Cortex of kidney (tissue), 1 donor: ENCODE measurements at places on chromosomes 16 and 17.

GRCh38 chr17:35212668-35213067 is 18.5 kb upstream of the SLC35G3 start:
- DNase-seq, result no peak

GRCh38 chr16:886802-887731 is 83.7 kb downstream of the LMF1 start:
- DNase-seq, result no peak

DNA sequence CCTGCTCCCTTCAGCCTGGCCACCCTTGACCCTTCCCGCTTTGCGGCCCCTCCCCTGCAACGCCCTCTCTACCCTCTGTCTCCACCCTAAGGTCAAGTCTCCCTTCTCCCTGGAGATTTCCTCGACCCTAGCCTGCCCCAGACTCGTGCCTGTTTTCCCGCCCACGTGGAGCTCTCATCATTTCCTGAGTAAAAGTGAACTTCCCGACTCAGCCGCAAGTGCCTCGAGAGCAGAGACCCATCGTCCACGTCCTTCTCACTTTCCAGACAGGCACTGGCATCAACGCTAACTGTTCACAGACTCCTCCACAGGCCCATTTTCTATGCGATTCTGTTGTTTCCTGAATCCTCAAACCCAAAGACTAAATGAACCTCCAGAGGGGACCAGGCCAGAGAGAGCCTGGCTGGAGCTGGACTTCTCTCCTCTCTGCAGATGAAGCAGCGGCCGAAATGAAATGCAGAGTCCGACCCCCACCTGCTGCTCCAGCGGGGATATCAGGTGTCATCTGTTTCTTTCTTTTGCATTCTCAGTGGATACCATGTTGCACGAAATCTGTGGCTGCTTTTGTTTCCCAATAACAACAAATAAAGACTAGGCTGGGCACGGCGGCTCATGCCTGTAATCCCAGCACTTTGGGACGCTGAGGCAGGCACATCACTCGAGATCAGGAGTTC is 52.5 kb downstream of the RTN4RL1 start:
- DNase-seq, result no peak

- DNase-seq, result no peak
Observed at GRCh38 chr17:44277976-44278375, 10.0 kb upstream of the SLC4A1 start.

DNA sequence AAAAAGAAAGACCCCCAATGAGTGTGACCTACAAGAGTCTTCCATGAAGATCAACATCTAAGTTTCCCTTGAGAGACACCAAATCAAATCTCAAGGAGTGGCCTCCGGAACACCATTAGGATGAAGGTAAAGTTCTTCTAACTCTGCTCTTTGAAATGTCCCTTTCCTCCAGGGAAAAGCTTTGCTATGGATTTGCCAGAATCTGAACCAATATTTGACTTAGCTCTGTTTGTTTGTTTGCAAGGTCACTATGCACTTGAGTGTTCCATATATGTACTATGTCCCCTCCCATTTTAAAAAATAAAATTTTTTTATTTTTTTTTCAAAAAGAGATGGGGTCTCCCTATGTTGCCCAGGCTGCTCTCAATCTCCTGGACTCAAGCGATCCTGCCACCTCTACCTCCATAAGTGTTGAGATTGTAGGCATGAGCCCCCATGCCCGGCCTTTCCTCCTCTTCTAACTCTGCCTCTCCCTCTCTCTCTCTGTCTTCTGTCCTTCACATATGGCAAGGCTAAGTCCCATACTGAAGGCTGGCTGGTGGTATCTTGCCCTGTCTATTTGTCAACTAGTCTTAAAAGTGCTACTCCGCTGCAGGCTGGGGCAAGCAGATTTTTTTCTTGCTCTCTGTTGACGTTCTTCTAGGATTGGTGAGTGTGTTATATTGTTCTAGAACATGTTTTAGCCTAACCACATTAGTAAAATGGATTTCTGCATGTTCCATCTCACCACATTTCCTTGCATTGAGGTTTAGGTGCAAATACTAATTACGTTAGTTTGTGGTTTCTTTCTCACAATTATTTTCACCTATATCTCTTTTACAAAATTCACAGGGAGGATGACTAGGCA is 276.7 kb upstream of the DYNLRB2 start:
- no peak for DNase-seq

DNA sequence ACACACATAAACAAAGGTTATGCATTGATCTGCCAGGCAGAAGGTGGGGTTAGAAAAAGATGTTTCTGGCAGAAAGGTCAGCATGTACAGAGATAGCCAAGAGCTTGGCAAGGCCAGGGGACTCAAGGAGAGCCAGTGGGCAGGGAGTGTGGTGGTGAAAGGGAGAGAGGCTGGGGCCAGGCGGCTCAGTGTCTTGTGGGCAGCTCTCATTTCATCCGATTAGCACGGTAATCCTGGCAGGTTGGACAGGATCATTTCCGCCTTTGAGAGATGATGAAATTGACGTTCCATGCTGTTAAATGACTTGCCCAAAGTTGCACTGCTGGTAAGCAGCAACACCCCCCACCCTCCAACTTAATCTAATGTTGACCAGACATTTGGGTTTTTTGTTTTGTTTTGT is 3.6 kb downstream of the CHD9 start:
- DNase-seq, result no peak

DNA sequence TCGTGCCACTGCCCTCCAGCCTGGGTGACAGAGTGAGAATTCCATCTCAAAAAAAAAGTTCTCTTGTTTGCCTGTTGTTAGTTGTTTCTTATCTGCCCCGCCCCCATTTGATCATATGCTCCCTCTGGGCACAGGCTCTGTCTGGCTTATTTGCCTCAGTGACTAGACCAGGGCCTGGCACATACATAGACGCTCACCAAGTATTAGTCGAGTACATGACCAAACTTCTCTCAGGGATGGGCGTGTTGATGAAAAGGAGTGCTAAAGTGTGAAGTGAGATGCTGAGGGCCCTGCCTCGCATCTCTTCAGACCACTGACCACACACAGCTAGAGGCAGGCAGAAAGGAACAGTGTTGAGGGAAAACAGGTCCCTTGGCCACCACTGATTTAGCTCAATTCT is 3.3 kb upstream of the HELZ start:
- DNase-seq, result no peak

GRCh38 chr17:42040818-42041217 is 9.6 kb downstream of the C17orf113 start:
- no peak for DNase-seq

DNA sequence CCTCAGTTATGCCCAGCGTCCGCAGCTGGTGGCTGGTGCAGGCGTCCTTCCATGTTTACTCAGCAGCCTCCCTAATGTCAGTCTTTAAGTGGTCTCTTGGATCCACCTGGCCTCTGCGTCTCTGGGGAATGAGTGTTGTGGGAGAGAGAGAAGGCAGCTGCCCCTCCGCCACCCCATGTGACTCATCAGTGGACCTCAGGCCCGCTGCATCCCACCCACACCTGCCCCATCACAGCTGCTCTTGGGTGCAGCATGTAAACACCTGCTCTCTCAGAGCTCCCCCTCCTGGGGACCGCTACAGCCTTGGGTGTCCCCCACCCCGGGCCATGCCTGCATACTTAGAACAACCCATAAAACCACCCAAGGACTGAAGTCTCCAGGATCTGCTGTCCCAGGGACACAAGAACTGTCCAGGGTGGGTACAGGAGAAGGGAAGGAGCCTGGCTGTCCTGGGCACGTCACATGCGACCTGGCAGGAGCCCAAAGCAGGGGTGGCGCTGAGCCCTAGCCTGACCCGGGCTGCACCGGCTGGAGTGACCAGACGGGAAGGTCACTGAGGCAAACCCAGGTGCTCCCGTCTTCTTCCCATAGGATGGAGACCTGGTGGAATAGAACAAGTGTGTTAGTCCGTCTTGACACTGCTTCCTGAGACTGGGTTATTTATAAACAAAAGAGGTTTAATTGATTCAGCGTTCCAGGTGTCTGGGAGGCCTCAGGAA is 4.2 kb downstream of the C16orf90 start:
- no peak for DNase-seq

GRCh38 chr16:85564277-85565051 is 48.7 kb upstream of the GSE1 start:
- no peak for DNase-seq

DNA sequence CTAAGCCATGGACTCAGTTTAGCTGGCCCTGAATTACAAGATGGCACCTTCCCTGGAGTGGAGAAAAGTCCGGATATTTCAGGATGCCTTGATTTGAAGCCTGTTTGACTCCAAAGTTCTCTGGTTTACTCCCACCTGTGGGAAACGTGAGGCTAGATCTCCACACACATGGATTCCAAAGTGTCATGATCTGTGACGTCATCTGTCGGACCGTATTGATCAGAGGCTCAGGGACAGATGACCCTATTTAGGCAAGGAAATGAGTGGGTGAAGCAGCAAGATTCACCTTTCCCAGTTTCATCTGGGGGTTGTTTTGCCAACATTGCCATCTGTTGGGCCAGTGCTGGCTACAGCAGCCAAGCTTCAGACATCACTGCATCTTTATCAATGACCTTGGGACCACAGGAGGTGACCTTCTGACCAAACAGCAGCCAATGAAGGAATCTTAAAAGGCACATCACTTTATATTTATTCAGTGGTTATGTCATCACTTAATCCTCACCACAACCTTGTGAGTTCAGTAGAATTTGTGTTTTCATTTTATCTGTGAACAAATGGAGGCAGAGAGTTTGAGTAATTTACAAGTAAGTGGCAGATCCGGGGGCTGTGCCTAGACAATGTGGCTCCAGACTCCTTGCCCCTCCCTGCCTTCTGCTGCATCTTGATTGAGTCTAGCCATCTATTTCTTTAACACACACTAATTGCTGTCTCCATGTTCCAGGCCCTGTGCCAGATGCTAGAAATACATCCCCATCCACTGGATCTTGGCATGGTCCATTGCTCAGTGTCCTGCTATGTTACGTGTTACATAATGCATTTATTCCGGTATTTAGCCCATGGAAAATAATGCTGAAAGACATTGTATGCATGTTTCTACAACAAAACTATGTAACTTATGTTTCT is 1.5 kb upstream of the CDH13 start:
- no peak for DNase-seq

GRCh38 chr17:32007463-32008298 is 498 bp downstream of the LRRC37B start:
- no peak for DNase-seq

DNA sequence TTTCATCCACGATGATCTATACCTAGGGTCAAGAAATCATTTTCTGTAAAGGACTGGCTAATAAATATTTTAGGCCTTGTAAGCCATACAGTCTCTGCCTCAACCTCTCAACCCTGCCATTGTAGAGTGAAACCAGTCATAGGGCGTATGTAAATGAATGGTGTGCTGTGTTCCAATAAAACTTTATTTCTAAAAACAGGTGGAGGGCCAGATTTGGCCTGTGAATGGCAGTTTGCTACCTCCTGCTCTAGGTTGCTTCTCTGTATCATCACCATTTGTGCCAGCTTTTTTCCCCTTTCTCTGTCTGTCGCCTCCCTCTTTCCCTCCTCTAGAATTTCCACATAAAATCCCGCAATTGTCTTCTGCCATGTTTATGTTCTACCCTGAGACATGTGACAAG is 181.7 kb downstream of the XYLT1 start:
- no peak for DNase-seq

DNA sequence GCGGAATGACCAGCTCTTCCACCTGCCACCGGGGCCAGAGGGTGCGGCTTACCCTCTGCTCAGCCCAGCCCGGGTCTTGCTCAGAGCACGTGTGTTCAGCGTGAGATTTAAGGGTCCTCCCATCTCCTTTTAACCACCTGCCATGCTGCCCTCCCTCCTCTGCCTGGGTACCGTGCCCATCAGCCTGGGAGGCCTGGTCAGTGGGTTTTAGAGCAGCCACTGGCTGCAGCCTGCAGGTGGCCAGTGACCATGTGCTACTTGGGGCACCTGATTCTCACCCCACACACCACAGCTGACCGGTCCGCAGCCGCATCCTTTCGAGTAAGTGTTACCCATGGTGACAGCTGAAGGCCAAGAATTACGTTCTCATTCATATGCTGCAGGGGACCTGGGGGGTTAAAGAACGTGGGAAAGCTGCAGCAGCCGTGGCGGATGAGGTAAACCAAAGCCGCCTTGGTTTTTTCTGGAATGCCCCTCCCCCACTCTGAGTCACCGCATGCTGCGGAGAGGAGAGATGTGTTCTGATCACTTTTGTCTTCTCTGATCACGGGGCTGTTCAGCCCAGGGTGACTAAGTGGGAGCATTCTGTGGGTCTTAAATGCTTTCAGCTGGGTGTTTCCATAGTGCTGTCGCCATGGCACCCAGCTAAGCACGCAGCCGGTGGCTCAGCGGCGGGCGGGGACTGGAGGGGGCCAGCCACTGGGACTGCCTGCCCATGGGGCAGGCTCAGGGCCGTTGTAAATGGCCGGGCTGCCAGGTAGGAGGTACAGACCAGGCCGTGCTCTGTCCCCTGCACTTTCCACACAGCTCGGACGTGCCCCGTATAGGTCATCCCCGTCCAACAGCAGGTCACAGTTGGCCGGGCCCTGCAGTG is 59.8 kb downstream of the BAIAP2 start:
- DNase-seq, result no peak

DNA sequence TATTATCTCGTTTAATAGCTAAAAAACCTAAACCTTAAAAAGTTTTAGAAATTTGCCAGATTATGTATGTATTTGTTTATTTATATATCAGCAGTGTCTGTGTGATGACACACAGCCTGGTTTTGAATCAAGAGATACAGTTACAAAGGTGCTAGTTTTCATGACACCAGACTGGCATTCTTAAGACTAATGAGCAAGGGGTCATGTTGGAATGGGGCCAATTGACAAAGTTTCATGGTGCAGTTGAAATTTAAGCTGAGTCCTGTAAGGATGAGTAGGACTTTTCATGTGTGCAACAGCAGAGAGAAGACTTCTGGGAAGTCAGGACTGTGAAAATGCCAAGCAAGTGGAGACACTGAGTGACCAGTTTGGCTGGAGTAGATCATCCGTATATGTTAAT is 3.2 kb upstream of the KRT10 start:
- DNase-seq, result no peak

DNA sequence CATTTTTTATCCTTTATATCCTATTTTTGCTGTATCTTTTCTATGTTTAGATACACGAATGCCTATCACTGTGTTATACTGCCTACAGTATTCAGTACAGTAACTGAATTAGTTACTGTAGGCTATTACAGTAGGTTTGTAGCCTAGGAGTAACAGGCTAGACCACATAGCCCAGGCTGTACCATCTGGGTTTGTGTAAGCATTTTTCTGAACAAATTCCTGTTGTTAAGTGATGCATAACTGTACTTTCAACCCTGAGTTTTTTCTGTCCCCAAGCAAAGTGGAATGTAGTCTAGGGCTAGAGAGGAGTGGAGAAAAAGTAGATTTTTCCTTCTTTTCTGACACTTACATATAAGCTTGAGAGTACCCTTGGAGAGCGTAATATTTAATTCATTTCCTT is 282.1 kb downstream of the HS3ST3B1 start:
- no peak for DNase-seq
